Esophagus mucosa (tissue), 1 donor: ENCODE measurements at places on chromosomes 12 and 14. TPM values are rescaled to one million over a fixed set of nuclear protein-coding genes. Genes with fewer than 3 reads are reported as not detected.

The MMP14 gene
- 109 TPM for total RNA-seq

The USP44 gene
- not detected for total RNA-seq

The DHRS2 gene
- total RNA-seq, result not detected

The CABP1 gene
- 0.16 TPM for total RNA-seq

The OR4K14 gene
- total RNA-seq, result not detected

The MANSC4 gene
- not detected for total RNA-seq

The SERPINA9 gene
- total RNA-seq, result 0.12 TPM

DNA sequence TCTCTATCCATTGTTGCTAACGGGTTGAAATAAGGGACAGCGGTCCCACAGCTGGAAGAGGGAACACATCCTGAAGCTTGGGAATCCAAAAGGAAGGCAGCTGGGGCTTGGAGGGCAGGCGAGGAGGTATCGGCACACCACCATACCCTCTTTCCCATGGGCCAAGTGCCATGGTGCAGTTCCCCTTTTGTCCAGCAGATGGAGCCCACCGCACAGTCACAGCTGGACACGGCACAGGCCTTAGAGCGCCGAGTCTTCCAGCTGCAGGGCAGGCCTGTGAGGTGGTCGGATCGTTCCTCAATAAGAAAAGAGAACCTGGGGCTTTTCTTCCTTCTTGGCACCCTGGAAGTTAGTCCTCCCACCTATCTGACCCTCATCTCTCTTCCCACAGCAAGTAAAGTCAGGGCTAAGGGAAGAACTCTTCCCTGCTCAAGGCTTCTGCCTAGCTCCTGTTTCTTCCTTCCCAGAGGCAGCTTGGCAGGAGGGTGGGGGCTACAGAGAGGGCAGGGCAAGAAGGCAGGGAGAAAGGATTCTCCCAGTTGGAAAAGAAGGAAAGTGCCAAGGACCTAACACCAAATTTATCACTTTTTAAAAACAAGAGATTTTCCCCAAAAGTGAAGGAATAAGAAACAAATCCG is 8.6 kb downstream of the PPP1R1A start:
- ATAC-seq, result peak; percentile 95

DNA sequence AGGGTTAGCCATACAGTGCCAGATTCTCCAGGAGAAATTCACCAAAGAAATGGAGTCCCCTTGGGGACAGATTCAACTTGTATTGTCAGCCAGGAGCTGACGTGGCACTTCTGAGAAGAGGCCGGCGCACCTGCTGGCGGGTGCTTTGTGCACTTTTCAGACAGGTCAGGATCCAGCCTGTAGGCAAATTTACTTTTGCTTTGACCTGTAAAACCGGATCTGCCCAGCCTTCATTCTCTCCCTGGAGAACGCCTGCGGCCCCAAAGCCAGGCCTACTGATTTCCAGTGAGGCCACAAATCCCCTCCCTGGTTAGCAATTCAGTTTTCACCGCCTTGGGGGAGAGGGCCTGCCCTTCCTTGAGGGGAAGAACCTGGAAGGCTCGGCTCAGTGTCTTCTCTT is 17.4 kb downstream of the P2RX4 start:
- ATAC-seq, result peak; percentile 84

- no peak for ATAC-seq
These were observed 16.4 kb upstream of the MED13L start for GRCh38 chr12:116293687-116294453.

GRCh38 chr12:116450406-116450910 is 108.7 kb upstream of the MAP1LC3B2 start:
- ATAC-seq, result no peak

GRCh38 chr14:22226381-22226780 is 362.6 kb downstream of the DAD1 start:
- ATAC-seq, result peak; percentile 44

- no peak for ATAC-seq
These were observed 27.4 kb downstream of the SLC41A2 start for GRCh38 chr12:104930388-104931326.

- ATAC-seq, result no peak
These were observed 288.2 kb downstream of the PAWR start for GRCh38 chr12:79402606-79403005.

DNA sequence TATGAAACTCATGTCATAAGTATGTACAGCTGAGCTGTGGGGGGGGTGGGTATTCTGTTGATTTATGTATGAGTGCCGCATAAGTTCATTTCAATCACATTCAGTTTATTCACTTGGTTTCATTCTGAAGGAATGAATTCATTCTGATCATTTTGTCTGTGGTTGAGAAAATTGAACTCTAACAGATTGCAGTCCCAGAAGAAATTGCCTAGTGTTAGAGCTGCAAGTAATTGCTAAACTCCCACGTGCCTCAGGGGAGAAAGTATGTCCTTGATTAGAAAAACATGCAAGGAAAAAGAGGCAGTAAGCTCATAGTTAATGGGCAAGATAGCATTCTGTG is 442.4 kb upstream of the MGAT4C start:
- no peak for ATAC-seq

- ATAC-seq, result no peak
These were observed 7.1 kb downstream of the RNASE7 start for GRCh38 chr14:21049271-21049673.

DNA sequence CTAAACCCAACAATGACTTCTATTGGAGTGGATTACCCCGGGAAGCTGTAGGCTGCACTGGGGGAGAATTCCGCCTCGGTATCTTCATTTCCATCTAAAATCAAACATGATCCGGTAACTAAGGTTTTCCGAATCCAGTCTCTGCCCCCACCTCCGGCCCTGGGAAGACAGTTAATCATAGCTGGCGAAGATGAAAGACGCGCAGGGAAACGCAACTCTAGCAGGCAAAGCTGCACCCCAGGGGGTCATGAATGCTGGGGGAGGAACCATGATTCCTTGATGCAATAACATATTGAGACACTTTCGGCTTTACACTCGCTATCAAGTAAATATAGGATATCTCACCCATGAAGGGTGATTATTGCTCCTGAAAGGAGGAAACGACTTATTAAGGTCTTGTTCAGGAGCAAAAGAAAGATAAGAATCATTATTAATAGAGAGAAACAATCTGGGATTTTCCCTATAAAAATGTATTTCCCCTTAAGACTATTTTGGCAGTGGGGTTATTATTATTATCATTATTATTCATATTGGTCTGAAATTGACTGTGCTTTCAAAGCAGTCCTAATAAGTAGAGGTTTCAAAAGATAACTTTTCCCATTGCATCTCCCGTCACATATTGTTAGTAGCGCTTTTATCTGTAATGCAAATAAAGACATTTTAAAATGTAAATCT is 614.9 kb downstream of the VRK1 start:
- ATAC-seq, result no peak

GRCh38 chr12:65294641-65295262 is 16.3 kb downstream of the MSRB3 start:
- ATAC-seq, result no peak

DNA sequence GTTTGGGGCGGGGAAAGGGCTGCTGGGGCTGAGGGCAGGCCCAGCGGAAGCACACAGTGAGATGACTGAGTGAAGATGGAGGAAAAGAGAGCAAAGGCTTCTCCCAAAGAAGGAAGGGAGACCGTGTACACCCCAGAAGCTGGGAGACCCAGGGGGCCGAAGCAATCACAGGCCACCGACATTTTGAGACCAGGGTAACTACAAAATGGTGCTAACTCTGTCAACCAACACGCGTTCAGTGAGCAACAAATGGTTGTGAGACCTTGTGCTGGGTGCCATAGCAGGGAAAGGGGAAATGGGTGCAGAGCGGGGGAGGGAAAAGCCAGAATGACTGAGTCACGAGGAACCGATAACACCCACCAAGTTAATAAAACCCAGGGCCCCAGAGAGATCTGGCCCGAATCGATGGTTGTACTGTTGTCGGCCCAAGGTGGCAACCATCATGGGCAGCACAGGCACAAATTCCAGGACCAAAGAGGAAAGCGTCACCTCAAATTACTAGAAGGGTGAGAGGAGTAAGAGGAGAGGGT is 50.3 kb downstream of the CDC42BPB start:
- ATAC-seq, result no peak

DNA sequence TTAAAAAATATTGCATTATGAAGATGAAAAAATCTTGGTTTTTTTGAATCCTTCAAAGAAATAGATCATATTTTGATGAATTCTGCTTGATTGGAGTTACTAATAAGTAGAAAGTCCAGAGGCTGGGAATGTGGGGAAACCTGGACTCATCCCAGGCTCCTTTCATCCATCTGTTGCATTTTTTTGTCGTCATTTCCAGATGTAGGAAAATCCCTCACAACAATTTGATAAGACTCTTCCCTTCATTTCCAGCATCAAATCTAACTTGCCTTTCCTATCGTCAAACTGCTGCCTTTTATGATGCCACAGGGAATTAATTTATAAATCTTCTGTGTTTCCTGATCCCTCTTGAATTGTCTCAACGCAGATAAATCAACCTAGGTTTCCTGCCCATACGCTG is 211.6 kb downstream of the FBXL14 start:
- no peak for ATAC-seq

DNA sequence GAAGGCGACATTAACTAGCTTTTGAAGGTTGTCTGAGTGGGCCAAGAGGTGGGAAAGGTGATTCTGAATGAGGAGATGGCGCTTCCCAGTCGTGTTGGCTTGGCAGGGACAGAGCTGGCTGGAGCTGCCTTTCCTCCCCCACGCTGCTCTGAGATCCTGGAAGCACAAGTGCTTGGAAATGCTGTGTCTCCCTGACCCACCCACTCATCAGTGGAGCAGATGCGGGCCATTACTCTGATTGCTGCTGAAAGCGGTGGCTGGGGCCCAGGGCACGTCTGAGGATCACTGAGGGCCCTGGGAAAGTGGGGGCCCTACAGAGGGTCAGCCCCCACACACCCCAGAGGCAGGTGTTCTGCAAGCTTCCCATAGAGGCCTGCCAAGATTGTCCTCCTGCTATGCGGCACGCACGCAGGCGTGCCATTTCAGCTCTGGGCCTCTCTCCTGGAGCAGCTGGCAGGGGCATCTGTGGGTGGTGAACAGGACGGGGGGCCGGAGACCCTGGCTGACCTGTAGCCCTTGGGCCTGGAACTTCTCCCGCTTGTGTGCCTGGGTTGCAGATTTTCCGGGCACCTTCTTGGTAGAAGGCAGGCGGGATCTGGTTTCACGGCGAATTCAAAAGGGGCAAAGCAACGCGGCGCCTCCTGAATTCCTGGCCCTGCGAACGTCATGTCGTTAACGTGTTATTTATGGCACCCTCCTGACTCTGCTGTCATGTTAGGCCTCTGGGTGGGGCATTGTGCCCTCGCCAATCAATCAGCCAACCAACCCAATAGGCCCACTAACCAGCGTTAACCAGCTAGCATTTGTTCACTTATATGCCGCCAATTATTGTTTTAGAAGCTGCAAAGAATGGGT is 133.8 kb upstream of the TBX3 start:
- ATAC-seq, result no peak
